ENCODE measurements at places on chromosomes 5 and 9. TPM values are rescaled to one million over a fixed set of nuclear protein-coding genes. Genes with fewer than 3 reads are reported as not detected.

The CSNK1A1 gene
- 573 TPM for total RNA-seq

The PIP5KL1 gene
- 0.28 TPM for total RNA-seq

The CKMT2 gene
- total RNA-seq, result 0.28 TPM

The EQTN gene
- not detected for total RNA-seq

The FBP2 gene
- total RNA-seq, result not detected

The ARHGEF28 gene
- 13.9 TPM for total RNA-seq

The PCDHAC2 gene
- total RNA-seq, result not detected

The IL13 gene
- total RNA-seq, result not detected

The F2RL1 gene
- total RNA-seq, result 9.4 TPM

The PGGT1B gene
- total RNA-seq, result 19.2 TPM

The FREM1 gene
- total RNA-seq, result not detected

The SHISAL2B gene
- total RNA-seq, result not detected

The ZFAND5 gene
- 35.8 TPM for total RNA-seq

The RGMB gene
- 74.4 TPM for total RNA-seq

The WNT8A gene
- not detected for total RNA-seq

GRCh38 chr5:132103332-132103951 is 29.9 kb downstream of the CSF2 start:
- DNase-seq, result peak; percentile 96

GRCh38 chr9:92988215-92988768 is 41.0 kb downstream of the FGD3 start:
- no peak for DNase-seq

DNA sequence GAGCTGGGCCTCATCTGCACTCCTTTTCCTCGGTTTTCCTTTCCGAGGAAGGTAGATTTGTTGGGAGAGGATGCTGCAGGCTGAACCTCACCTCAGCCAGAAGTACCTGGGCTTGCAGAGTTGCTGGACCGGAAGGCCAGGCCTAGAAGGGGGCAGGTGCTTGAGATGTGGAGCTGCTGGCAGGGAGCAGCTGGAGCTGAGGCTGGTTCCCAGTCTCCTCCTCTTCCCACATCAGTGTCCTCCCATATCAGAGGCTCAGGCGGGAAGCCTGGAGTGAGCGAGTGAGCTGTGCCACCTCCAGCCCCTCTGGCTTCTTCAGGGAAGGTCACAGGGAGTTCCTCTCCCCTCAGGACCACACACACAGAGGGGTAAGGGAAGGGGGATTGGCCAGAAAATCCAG is 259.4 kb downstream of the GADD45G start:
- no peak for DNase-seq

DNA sequence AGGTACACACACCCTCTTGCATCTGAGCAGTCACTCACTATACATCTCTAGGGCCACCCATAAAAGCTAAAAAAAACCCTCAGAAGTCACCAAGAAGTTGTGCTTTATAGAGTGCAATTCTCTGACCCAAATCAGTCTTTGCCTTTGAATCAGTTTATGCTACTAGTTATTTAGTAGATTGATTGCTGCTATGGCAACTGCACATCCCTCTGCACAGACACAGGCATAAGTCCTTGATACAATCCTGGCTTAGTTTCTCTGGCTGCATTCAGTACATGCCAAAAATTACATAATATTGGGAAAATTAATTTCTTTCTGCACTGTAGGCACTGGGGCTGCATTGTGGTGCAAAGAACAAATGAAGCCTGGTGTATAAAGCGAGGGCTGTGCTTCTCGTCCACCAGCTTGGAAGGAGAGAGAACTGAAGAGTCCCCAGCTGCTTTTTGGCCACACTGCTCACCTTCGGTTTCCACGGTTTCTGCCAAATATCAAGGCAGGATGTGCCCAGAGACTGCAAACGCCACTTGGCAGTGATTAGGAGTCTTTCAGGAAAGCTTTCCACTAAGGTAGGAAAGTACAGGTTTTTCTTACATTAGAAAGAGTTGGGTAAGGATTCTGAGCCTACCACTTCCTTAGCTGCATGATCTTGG is 258.4 kb downstream of the ELAVL2 start:
- DNase-seq, result no peak

GRCh38 chr5:139246394-139246793 is 47.1 kb upstream of the MATR3 start:
- DNase-seq, result peak; percentile 60

DNA sequence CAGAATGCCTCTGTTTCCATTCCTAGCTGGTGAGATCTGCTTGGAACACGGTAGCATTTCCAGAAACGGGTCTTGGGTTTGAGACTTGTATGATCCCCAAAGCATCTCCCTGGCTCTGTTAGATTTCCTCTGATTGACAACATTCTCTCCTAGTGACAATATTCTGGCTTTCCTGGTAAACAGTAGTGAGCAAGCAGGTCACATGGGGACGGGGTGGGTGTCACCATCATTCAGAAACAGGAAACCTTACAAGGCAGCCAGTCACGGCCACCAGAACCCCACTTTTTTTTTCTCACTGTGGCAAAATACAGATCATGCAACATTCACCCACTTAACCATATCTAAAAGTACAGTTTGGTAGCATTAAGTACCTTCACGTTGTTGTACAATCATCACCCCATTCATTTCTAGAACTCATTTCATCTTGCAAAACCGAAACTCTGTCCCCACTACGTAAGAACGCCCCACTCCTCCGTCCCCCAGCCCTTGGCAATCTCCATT is 90.1 kb upstream of the LMX1B start:
- no peak for DNase-seq

DNA sequence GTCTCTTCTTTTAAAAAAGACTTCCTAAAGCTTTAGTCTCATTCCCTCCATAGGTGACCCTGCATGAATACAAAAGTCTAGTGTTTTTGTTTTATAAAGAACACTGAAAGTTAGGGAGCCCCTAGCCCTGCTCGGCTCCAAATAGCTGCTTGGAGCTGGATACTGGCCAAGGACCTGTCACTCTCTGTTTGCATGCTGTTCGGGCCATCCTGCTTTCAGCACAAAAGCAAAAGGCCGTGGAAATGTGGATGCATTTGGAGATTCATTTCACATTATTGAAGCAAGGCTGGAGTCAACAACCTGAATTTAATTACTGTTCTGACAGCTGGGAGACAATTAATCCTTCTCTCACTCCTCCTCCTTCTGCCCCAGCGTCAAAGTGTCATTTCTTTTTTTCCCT is 151.7 kb upstream of the NMUR2 start:
- no peak for DNase-seq

- peak; percentile 84 for DNase-seq
These were observed at the start of gene IL11RA for GRCh38 chr9:34651876-34652601. TSS of gene IL11RA (plus strand) at chr9:34652185. CDS start at chr9:34655218, 3,033 bp downstream.

- DNase-seq, result no peak
These were observed 139.0 kb upstream of the TNPO1 start for GRCh38 chr5:72677447-72677846.

DNA sequence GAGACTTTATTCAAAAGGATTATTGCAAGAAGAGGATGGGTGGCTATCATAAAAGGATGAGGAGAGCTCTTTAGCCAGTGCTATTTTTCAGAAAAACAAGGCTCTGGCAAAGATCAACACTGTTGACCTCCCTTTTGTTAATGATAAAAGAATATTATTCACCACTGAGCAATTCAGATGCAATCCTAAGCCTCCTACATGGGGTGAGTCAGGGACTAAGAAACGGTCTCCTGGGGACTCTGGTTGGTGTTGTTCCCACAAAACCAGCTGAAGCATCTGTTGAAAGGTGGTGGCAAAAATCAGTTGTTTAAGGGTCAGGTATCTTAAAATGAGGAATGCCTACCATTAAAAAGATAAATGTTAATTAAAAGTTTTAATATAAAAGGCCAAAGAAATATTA is 7.7 kb upstream of the GCNT1 start:
- peak; percentile 85 for DNase-seq

GRCh38 chr9:134554373-134555093 is 87.1 kb upstream of the COL5A1 start:
- no peak for DNase-seq

DNA sequence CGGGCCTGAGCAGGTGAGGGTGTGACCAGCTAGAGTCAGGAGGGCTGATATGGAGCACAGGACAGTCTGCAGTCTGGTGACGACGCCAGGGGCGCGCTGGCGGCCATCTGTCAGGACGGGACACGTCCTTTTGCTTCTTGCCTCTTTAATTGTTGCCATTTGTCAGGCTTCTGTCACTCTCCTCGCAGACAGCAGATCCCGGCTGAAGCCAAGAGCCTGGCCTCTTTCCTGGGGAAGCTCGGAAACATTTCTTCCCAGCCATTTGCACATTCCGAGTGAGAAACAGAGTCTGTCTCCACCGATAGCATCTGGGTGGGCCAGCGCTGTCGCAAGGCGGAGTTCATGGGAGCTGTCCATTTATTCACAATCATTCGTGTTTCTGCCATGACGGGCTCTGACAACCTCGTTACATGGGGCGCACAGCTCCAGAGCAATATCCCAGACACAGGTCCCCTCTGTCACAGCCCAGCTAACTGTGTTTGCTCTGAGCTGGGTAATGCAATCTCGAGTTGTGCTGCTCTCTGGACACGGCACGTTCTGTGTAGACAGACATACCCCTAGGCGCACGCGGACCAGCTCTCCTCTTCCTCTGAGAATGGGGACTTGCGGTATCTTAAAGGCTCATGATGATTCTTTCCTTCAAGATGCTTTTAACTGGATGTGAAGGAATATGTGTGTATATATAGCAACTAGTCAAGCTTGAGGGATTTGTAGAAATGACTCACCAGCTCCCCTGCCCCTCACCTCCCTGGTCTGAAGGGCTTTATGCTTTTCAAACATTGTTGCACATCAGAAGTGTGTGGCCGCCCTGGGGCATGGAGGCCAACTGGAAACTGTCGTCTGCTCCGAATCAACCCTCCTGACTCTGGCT is 105.3 kb upstream of the FCN2 start:
- DNase-seq, result peak; percentile 91

DNA sequence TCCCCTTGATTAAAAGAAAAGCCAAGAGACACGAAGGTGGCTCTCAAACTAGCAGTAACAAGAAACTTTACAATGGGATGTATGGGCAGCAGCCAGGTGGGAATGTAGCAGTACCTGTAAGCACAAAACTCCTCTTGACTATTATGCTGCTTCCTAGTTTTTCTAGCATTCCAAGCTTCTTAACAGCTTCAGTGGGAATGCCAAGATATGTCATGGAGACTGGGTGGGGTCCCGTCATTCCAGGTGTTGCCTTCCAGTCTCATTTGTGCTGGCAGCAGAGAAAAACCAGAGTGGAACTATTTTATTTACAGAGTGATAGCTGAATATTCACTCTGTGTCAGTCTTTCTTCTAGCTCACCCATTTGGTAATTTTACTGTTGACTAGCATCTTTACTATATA is 236.6 kb downstream of the ARL15 start:
- no peak for DNase-seq

DNA sequence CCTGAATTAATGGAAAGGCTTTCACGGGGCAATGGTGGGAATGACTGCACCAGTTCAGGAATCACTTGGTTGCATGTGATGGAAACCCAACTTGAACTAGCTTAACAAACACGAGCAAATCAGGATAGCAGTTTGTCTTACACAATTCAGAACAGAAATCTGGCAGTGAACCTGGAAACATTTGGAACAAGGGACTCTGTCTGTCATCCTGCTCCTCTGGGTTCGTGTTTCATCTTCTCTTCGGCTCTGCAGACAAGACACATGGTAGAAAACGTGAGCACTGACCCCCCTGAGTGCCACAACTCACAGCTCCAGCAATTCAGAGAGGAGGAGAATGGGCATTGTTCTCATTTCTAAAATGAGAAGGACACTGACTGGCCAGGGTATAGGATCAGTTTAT is 218.1 kb upstream of the NREP start:
- DNase-seq, result no peak

DNA sequence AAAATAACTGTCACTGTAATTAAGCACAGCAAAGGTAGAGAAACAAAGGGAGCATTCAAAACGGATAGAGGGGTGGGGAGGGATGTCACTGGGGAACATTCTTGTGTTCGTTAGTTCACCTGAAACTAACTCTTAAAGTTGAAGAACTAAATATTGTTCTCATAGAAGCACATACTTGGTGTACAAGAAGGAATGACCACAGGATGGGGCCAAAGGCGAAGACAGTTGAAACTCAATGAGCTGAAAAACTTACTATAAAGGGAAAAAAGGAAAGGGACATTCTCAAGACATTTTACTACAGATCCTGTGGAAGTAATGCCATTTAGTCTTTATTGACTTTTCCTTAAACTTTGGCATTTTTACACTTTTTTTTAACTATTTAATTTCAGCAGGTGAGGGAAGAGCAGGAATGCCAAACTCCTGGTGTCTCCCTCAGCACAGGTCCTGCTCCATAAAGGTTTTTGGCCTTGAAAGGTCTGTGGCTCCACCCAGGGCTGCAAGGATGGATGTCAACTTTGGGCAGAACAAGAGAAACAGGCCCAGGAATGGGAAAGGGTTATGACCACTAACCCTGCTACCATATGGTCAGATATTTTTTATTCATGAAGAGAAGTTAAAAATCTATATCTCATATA is 197.6 kb upstream of the RASA1 start:
- DNase-seq, result peak; percentile 77

DNA sequence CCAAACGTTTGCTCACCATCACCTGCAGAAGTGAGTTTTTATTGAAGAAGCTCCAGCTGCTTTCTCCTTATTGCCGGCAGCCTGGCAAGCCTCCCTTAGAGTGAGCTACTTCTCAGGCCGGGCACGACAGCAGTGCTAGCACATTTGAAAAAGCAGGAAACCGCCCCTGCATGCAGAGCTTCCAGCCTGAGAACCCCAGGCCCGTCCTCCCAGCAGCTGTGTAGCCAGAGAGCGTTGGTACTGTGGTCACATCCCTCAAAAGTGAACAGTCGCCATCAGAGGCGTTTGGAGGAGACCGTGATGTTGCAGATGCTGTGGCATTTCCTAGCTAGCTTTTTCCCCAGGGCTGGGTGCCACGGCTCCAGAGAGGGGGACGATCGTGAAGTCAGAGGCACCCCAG is 23.5 kb downstream of the SLC25A25 start:
- no peak for DNase-seq

DNA sequence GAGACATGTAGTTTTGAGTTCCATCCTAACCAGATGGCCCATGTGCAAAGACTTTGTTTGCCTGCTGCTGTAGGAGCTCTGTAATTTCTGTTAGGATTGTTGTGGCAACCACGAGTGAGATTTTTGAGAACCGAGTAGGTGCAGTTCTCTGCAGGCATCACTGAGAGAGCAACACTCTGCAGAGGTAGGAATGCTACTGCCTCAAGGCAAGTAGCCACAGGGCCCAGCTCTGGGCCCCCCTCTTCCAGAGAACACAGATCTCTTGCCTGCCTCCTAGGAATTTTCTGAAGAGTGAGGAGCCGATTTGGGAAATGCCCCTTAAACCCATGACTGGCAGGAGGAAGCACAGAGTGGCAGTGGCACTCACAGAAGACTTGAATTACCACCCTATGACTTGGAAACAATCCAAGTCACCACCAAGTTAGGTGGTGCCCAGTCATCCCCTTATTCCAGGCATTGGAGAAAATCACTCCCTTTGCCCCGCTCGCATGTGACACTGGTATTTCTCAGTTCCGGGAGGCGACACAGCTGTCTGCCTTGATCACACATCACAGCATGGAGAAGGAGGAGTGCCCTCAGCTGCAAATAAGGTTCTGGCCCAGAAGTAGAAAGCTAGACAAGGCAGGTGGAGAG is 52.5 kb upstream of the SLC2A8 start:
- peak; percentile 64 for DNase-seq

- DNase-seq, result no peak
These were observed 190.2 kb downstream of the CACNA1B start for GRCh38 chr9:138067613-138068367.

- DNase-seq, result no peak
These were observed 100.5 kb downstream of the TLE4 start for GRCh38 chr9:79672236-79672635.
